ENCODE measurements at places on chromosomes 12 and 14. TPM values are rescaled to one million over a fixed set of nuclear protein-coding genes. Genes with fewer than 3 reads are reported as not detected.

The FAM222A gene
- 1.0 TPM for total RNA-seq

The TDP1 gene
- 12.5 TPM for total RNA-seq

The TEX52 gene
- not detected for total RNA-seq

The PPP1R36 gene
- total RNA-seq, result 0.52 TPM

The KRT2 gene
- total RNA-seq, result not detected

The ATF7 gene
- 26.6 TPM for total RNA-seq

The GDF3 gene
- total RNA-seq, result 1.0 TPM

The CLEC1A gene
- total RNA-seq, result 1.0 TPM

The GPR137C gene
- 1.6 TPM for total RNA-seq

The CIDEB gene
- 4.7 TPM for total RNA-seq

The NTN4 gene
- 20.9 TPM for total RNA-seq

The ALKBH2 gene
- total RNA-seq, result 20.4 TPM

The MARK3 gene
- 59.5 TPM for total RNA-seq

The DNAI7 gene
- 1.6 TPM for total RNA-seq

The TMEM63C gene
- 3.1 TPM for total RNA-seq

Data from skeletal muscle tissue (tissue), 5 donors.